Activated CD8-positive, alpha-beta memory T cell treated with anti-CD3 and anti-CD28 coated beads for 4 hours (primary cell): ENCODE measurements at places on chromosomes 6 and 20.

DNA sequence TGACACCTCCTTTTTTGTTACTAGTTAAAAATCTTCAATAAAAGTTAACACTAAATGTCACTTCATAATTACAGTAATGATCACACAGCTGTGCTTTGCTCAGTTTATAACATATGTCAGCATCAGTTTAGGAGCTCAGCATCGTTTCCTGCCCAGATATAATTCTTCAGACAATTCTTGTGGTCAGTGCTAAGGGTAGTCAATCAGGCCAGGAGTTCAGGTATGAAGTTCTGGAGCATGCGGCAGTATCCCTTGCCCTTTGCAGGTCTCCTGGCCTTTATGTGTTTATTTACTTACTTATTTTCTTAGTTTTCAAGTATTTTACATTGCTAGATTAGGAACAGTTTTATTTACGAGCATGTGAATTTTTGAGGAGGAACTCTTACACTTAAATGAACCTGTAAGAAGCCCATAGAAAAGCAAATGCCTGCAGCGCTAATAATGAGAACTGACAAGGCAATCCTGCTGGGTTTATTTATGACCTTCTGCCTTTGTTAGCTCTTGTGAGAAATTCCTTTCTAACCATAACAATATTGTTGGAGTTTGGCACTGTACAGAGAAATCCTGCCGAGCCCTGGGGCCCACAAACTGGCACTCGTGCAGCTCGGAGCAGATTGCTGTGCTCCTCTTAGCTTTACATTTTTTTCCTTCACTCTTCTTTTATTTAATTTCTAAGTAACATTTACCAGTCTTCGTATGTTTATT lies 252.8 kb downstream of the TMEM242 start:
- DNase-seq, result no peak

DNA sequence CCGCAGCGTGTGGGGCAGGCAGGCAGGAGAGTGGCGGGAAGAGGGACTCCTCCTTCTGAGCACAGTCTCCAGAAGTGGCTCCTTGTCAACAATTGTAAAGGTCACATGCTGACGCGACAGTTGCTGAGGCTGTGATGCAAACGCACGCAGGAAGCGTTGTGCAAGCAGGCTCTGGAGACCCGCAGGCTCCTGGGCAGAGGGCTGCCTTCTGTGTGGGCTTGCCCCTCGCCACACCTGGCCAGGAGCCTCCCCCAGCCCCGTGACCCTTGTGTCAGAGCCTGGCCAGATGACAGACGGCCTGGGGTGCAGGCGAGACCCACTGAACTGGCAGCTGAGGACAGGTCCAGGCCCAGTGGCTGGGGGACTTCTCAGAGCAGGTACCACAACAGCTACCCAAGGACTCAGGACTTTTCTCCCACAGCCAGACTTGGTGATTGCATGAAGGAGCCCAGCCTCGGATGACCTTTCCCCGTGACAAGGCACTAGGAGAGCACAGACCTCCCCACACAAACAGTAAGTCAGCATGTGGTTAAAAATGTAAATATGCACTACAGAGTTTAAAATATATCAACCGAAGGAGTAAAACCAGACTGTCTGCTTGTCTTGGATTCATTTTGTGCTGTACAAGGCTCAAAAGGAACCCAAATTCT lies 222.1 kb upstream of the RREB1 start:
- DNase-seq, result no peak

- DNase-seq, result no peak
These were observed 47.6 kb downstream of the RCAN2 start for GRCh38 chr6:46443623-46444022.

- no peak for DNase-seq
These were observed 47.1 kb downstream of the SNAI1 start for GRCh38 chr20:50029697-50030461.

DNA sequence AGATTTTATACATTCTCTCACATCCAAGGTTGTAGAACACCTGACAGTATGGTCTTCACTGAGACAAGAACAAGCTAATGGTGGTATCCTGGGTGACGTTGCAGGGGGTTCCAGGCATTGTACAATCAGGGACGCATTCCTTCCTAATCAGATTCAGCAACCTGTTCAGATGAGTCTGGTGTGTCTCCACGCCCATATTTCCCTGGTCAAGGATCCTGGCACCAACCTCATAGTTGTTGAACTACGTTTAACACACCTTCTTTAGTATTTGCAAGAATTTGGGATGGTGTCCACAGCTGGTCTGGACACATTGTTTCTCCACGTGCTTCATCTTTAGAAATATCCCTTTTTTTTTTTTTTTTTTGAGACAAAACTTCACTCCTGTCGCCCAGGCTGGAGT lies 161.0 kb upstream of the CDYL start:
- DNase-seq, result no peak

GRCh38 chr6:166955865-166956443 lies 396 bp downstream of the RNASET2 start:
- DNase-seq, result no peak

DNA sequence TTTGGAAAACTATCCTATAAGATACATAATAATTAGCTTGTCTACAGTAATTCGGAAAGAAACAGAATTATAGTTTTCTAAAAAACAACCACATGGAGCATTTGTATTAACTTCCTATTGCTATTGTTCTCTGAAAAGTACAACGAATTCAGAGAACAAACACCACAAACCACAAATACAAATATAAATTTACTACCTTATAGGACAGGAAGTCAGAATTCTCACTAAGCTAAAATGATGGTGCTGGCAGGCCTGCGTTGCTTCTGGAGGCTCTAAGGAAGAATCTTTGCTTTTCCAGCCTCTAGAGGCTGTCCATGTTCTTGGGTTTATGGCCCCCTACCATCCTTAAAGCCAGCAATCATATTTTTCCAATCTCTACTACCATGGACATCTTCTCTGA lies 173.6 kb upstream of the TCF21 start:
- DNase-seq, result no peak
